ENCODE measurements at places on chromosomes 3 and 15. TPM values are rescaled to one million over a fixed set of nuclear protein-coding genes. Genes with fewer than 3 reads are reported as not detected.

DNA sequence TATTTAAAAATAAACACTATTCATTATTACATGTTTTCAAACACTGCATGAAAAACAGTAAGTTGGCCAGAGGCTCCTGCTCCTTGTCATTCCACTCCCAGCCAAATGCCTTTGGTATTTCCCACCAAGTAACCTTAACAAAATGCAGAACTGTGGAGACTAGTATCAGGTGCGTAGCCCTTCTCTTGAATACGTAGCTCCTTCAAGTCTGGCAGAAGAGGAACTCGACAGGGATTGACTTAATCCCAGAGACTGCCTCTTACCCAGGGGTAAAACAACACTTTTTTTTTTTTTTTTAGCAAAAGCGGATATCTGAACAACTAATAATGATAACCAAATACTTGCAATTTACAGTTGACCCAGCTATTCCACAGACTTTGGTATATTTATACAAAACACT is 738 bp downstream of the COMMD2 start:
- DNase-seq: no peak

DNA sequence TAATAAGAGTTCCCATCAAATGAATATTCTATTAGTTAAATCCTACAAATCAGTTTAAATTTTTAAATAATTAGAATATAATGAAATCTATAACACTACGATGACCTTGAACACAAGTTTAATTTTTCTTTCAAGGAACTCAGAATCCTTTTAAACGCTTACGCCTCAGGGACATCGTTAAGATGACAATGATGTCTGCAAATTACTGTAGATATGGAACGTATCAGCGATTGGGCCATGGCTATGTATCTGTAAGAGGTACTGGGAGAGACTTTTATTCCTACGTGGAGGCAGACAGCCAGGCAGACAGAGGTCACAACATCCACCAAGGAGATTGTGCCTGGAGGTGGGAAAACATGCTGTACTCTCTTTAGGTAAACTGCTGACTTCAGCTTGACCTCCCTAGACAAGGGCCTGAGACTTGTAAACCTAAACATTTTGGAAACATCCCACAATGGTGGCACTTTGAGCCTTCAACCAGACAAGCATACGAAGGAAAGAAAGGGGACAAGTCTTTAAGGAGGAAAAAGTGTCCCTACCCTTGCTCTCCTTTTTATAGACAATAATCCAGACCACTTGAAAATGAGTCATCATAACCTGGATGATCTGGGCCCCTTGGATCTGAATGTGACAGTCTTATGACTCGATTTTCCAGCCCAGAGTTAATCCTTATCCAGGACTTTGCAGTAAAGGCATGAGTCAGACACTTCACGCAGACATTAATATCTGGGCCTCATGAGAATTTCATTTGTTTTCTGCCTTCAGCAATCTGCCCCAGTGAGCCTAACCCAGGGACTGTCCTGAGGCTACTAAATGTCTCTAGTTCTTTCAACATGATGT is 6.8 kb upstream of the LDHAL6B start:
- DNase-seq: peak; percentile 89

DNA sequence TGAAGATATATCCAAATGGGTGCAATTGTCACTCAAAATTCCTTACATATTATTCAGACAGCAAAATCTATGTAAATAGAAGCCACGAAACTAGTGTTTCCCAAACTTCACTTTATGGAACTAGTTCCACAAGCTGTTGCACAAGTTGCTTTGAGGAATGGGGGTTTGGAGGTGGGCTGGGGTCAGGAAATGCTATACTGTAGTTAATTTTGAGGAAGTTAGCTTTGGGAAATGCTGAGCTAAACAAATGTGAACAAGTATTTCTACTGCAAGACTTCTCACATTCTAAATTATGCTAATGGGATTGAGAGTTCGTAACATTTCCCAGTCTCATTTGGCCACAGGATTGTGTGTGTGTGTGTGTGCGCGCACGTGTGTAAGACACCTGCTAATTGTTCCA is 28.7 kb upstream of the SAMMSON start:
- no peak for DNase-seq

GRCh38 chr3:111864821-111865656 is 6.0 kb downstream of the PHLDB2 start:
- DNase-seq: peak; percentile 66

- no peak for DNase-seq
These were observed 164.4 kb downstream of the GHSR start for GRCh38 chr3:172283841-172284357.

DNA sequence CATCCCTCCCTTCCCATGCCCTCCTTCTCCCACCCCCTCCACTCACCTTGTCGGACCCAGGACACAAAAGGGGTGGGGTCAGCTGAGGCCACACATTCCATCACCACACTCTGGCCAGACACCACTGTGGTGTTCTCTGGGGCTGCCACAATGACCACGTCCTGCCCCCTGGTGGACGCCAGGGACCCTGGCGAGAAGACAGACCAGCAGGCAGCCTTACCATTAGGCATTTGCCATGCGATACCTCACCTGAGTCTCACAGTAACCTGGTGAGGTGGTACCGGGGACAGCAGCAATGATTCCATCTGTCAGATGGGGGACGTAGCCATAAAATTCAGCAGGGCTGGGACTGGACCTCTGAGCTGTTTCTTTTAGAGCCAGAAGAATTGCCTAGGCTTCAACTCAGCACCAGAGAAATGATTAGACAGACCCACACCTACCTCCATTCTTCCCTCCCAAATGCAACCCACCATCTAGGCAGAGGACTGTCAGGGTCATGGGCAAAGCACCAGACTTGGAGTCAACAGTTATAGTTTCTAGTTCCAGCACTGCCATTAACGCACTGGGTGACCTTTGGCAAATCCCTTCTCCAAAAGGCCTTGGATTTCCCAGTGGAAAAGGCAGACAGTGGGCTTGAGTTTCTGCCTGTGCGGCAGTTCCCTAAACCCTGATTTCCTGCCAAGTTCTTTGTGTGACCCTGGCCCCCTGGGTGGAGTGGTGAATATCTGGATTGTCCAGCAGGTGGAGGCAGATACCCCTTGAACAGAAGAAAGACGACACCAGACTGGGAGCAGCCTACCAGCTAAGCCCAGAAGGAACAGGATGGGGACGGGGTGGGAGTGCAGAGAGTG is 21.8 kb downstream of the IGDCC4 start:
- peak; percentile 54 for DNase-seq

GRCh38 chr3:57729334-57730045 is 26.6 kb upstream of the SLMAP start:
- DNase-seq: no peak

GRCh38 chr15:67124111-67124510 is 58.7 kb downstream of the SMAD3 start:
- no peak for DNase-seq

DNA sequence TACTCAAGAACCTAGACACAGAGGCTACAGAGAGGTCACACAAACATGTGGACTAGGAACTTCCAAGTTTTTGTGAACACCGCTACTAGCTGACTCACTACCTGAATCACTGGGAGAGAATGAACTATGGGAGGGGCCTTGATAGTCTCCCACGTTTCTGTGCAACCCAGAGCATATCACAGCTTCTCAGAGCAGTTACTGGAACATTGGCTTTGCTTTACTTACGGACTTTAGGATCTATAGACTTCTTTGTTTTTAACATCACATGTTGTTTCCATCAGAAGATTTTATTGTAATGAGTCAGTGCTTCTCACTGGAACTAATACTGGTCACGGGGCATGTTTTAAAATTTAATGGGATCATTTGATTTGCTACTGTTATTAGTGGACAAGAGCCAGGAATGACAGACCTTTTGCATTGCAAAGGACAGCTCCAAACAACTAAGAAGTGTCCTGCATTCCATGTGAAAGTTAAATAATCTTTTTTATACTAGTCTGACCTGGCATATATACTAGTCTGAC is 35.6 kb downstream of the RTP4 start:
- peak; percentile 100 for DNase-seq

GRCh38 chr3:36433511-36433910 is 53.2 kb downstream of the STAC start:
- no peak for DNase-seq

GRCh38 chr3:147008886-147009285 is 397.5 kb downstream of the ZIC4 start:
- DNase-seq: no peak

GRCh38 chr3:65342084-65342683 is 654.4 kb upstream of the ADAMTS9 start:
- peak; percentile 1 for DNase-seq

DNA sequence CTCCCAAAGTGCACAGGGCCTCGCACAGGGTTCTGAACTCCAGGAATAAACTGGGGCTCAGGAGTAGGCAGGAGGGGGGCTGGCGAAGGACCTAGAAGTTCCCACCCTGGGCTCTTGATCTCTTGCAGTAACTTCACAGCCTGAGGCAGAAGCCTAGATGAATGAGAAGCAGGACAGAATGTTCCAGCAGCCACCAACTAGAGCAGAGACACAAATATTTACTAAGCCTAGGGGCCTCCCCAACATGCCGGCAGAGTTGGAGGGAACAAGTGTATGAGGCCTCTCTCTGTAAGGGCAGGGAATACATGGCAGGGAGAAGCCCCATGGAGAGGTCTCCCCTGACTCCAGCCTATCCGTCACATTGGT is 25.3 kb upstream of the C15orf39 start:
- DNase-seq: no peak

DNA sequence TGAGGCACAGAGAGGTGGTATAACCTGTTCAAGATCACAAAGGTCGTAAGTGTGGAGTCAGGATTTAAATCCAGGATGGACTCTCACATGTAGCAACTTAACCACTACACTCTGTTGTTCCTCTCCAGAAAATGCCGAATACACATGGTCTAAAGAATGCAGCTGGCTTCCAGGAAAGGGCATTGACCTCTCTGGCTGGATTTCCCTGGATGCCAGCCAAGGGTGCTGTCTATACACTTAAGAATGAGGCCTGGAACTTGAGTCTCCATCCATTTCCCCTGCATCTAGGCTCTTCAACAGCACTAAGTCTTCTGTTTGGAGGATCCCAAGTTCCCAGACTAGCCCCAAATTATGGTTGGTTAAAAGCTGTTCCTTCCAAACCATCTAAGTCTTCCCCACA is 60.5 kb downstream of the CERS3 start:
- no peak for DNase-seq

DNA sequence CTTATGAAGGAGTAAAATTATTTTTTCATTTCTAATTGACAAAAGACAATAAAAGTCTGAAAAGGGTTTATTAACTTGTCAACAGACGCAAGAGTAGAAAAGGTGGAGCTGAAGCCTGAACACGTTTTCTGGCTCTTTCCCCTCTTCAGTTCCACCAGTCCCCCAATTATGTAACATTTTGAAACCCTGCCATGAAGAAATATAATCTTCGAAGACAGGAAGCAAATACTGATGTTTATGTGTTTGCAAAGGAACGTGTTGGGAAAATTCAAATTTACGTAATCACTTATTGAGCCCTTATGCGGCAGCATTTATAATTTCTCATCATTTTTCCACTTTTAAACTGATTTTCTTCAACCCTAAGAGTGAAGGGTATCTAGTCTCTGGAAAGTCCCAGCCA is 767 bp downstream of the AP3S2 start:
- no peak for DNase-seq

GRCh38 chr3:6124875-6125274 is 736.0 kb upstream of the GRM7 start:
- no peak for DNase-seq

DNA sequence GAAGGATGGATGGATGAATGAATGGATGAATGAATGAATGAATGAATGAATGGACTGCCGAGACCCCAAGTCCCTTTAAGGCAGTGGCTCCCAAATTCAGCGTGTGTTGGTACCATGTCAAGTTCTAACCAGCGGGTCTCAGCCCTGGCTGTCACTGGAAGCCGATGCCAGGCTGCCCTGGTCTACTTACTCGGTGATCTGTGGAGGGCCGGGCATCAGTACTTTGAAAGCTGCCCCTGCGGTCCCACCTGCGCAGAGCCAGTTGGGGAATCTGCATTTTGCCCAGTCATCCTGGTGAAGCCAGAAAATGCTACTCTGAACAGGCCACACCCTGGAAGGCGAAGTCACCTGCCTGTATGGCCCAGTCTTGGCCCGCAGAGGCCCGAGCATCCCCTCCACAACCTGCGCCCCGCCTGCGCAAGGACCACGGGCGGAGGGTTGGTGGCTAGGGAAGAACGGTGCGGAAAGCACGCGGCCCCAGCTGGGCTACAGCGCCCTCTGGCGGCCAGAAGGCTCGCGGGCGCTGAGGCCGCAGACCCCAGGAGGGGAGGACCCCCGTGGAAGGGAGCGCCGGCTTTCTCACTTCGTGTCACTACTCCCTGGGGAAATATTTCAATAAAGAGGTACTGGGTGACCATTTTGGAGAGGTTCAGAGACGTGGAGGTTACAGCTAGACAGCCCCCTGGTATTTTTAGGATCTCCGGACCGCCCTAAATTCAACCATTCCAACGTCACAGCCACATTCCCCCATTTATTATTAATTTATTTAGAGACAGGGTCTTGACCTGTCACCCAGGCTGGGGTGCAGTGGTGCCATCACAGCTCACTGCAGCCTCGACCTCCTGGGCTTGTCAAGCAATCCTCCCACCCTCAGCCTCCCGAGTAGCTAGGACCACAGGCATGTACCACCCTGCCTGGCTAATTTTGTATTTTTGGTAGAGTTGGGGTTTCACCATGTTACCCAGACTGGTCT is 34.9 kb downstream of the PRKCD start:
- no peak for DNase-seq

DNA sequence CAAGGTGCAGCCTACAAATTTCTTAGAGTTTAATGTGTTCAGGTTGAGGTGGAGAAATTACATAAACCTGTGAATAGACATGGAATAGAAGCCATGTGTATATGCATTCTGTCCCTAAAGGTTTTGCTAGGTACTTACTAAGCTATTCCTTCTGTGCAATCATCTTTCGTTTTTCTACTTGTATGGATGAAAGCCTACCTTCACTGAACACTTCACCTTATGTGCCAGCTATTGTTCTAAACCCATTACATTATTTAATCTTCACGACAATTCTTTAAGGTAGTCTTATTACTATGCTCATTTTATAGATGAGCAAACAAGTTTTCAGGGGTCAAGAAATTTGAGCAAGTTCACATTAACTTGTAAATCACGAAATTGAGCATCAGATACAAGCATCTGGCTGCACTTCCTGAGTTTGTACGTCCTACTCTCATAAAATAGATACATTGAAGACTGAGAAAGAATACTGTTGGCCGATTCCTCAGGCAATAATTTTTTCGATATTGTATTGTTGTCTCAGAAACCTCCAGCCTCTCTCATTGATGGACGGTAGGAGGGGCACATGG is 635 bp upstream of the RCN2 start:
- DNase-seq: no peak

DNA sequence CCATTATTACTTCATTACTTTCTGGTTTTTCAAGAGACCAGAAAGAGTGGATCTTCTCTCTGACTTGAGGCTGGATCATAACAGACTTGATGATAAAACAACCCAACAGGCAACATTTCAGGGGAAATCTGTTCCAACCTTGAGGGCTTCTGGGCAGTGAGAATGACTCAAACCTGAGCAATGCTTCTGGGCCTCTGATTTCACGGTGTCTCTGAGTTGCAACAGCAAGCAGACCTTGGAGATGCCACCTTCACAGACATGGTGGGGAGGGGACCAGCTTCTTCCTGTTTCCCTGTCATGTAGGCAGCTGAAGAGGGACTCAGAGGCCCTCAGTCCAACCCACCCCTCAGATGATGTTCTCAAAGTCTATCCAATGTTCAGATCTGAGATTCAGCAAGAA is 104.0 kb downstream of the ABHD5 start:
- DNase-seq: no peak

CYP1A2 gene
- not detected for total RNA-seq

ITGA11 gene
- not detected for total RNA-seq

MDFIC2 gene
- not detected for total RNA-seq

RPSA gene
- 1,136 TPM for total RNA-seq

COL8A1 gene
- 36.4 TPM for total RNA-seq

KIF23 gene
- total RNA-seq: 25.1 TPM

MINDY4B gene
- total RNA-seq: not detected

CPN2 gene
- total RNA-seq: not detected

PLOD2 gene
- 120 TPM for total RNA-seq

ATP8B4 gene
- total RNA-seq: not detected
